NCI-H1105 (cell line): ENCODE measurements at places on chromosomes 7 and 10.

GRCh38 chr10:68166871-68167585 is 57.7 kb downstream of the MYPN start:
- no peak for DNase-seq

DNA sequence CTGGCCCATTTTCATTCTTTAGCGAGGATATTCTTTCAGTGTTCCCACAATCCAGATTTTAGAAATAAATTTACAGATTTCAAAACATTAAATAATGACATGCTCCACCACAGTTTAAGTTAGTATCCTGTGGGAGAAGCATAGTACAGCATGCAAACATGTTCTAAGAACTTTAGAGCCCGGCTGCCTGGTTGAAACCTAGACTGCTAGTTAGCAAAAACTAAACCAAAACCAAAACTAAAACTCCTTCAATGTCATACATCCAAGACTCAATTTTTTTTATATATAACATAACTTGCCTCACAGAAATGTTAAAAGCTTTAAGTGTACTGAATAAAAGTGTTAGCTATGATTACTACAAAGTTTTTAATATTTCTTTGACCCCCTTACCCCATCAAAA is 17.0 kb downstream of the TRA2A start:
- no peak for DNase-seq

GRCh38 chr10:112282086-112282485 is 1.1 kb upstream of the TECTB start:
- DNase-seq = no peak

DNA sequence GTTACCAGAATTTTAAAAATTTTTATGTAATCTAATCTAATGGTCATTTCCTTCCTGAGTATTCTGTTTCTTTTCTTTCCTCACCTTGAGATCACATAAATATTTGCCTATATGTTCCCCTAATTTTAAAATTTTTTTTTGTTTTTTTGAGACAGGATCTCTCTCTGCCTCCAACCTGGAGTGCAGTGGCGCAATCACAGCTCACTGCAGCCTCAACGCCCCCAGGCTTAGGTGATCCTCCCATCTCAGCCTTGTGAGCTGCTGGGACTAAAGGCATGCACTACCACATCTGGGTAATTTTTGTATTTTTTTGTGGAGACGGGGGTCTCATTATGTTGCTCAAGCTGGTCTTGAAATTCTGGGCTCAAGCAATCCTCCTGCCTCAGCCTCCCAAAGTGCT is 4.1 kb upstream of the PROSER2 start:
- DNase-seq = no peak

DNA sequence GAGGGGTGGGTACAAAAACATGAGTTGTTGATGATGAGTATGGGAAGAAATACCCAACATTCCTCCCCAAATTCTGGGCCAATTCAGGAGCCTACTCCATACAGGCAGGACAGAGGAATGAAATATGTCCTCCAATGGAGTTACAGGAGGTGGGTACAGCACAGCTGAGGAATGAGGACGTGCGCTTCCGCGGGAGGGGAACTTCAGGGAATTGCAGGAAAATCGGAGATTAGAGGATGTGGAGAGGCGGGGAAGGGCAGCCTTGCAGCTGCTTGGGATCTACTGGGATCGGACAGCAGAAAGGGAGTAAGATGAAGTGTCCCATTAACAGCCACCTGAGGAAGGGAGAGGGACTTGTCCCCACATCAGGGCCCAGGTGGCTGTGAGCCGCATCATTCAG is 50.2 kb downstream of the PDIA4 start:
- DNase-seq = no peak

DNA sequence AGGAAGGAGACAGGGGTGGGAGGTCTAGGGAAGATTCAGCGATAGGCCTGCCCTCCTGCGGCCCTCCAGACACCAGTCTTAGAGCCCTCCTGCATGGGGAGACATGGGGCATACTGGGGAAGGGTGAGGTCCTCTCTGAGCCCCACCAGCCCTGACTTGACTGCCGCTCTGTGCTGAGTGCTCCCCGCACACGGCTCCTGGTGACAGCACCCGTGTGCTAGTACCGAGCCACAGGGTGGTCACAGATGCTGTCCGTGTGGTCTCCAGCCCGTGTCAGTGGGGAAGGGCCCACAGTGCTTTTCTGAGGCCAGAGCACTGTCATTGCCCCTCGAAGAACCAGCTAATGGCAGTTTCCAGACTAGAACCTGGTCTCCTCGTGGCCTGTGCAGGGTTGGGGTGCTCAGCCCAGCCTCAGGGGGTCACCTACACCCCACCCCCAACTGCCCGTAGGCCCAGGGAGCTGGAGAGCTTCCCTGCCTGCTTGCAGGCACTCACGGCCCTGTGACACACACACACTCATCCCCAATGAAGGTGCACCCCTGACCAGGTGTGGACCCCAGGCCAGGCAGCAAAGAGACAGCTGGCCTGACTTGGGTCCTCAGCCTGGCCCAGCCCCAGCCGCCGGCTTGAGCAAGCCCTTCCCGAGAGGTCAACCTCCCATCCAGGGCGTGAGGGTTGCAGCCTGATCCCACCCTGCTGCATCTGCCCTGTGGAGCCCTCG is 86.0 kb upstream of the RET start:
- DNase-seq = no peak

- peak; percentile 3 for DNase-seq
Measured at GRCh38 chr7:41693150-41693997, 9.5 kb downstream of the INHBA start.

DNA sequence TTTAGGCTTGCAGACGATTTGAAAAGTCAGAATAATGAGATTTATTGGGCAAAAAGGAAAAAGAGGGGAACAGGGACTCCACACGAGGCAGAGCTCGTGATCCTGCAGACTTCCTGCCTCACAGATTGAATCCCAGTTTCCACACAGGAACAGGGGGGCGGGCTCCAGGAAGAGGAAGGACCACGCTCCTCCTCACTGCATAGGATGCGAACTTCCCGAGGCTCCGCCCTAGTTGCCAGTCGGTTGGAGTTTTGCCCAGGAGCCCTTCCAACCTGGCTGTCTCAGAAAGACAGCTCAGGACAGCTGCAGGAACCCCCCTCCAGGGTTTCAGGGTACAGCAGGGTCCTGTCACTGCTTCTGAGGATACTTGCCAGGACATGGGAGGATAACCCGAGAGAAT is 488.3 kb upstream of the ADARB2 start:
- DNase-seq = no peak

DNA sequence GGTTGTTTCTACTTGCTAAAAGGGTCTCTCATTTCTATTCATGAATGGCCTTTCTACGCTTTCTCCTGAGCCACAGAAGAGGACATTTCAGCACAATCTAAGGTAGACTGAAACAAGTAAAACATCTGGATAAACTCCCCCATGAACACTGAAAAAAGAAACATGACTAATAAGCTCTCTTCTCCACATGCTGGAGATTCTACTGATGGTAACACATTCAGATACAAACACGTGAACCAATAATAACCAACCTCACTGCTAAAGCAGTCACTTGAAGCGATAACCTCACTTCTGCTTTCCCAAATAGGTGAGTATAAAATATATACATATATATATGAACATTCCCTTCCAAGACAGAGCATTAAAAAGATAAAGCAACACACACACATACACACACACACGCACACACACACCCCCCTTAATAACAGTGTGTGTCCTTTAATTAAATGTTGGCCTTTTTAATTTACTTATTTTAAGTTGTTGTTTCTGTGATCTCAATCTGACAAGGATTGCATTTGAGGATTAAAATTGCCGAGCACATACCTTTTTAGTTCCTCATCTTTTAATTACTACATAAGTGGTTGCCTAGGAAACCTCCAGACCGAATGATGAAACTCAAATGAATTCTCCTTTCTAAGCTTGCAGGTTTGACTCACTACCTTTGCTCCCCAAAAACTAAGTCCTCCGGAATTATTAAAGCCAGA is 292.4 kb upstream of the KLF14 start:
- no peak for DNase-seq

GRCh38 chr7:129394101-129394500 is 40.1 kb upstream of the STRIP2 start:
- no peak for DNase-seq

- DNase-seq = peak; percentile 11
Measured at GRCh38 chr10:59234816-59235429, 58.5 kb downstream of the PHYHIPL start.

DNA sequence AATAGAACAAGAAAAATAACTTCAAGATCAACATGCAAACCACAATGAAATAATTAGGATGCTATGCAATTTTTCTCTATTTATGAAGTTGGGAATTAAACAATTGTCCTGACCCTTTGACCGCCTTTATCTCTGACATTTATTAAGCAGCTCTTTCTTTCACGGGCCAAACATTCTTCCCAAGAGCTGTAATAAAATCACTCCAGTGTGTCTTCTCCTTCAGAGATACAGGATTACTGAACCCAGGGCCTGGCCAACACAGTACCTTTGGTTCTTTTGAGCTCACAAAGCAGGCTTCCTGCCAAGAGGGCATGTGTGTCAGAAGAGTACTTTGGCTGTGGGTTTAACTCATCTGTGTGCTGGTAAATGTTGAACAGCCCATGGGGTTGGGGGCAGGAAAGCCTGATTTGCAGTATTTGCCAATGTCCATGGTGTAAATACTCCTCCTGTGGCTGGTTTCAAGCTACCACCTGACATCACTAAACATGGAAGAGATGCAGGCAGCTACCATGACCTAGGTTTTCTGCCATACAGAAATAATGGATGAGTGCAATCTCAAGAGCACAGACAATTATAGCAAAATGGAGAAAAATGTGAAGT is 121.7 kb downstream of the FANK1 start:
- no peak for DNase-seq

- no peak for DNase-seq
Measured at GRCh38 chr10:71268247-71268691, 50.8 kb upstream of the SLC29A3 start.

GRCh38 chr7:36472141-36472729 is 82.6 kb downstream of the ANLN start:
- DNase-seq = no peak

- no peak for DNase-seq
Measured at GRCh38 chr7:116259871-116260440, 49.6 kb downstream of the TES start.

DNA sequence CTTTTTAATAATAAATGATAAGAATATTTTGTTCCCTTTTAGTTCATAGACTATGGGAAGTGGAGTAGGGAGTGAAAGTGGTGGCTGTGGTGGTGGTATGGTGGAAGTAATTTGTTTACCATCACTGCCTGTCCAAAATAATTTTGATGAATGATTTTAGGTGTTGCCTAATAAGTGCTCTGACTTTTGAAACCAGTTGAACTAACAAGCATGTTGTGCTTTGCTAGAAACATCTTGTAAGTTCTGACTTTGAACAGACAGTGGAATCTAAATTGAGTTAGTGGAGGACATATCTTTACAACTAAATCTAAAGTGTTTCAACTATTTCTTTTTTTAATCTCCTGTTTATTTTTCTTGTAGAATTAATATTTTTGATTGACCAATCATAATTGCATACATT is 49.7 kb downstream of the ZEB1 start:
- DNase-seq = no peak

DNA sequence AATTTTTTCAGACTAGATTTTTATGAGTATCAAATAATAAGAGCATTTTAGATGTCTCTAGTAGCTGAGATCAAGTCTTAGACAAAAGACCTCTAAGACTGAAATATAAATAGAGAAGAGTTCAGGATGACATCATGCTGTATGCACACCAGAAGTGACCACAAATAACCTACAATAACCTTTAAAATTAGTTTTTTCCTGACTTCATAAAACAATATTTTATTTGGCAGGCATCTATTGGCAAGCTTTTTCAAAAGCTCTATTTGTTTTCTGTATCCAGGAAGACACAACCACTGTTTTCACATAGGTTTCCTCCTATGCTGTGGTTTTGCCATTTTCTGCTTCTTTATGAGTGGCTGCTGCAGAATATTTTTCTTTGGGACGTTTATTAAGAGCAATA is 359.1 kb downstream of the CRPPA start:
- DNase-seq = no peak

DNA sequence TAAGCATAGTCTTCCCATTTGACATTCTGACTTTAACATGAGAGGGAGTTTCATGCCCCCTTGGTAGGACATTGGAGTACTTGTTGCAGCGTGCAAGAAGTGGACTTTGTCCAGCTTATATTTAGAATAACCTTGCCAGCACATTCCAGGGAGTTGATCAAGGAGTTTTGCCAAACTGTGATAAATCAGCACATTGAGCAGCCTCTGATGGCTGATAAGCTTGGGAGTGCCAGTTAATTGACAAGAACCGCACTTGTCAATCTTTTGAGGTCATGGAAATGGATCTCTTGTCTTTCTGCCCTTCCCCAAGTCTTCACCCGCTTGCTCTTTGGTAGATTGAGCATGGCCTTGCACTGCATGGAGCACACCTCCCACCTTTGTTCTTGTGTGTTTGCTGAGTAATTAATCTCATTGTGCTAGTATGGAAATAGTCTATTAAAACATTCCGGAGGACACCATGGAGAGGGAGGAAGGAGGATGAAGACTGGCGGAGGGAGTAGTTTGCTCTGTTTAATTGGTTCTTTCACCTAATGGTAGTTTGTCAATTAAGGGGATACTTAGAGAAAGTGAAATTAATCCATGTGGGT is 668.5 kb upstream of the GALNT17 start:
- no peak for DNase-seq

- no peak for DNase-seq
Measured at GRCh38 chr7:17773289-17773626, 167.0 kb downstream of the SNX13 start.

GRCh38 chr10:61899997-61900828 is 1.3 kb upstream of the ARID5B start:
- peak; percentile 60 for DNase-seq

DNA sequence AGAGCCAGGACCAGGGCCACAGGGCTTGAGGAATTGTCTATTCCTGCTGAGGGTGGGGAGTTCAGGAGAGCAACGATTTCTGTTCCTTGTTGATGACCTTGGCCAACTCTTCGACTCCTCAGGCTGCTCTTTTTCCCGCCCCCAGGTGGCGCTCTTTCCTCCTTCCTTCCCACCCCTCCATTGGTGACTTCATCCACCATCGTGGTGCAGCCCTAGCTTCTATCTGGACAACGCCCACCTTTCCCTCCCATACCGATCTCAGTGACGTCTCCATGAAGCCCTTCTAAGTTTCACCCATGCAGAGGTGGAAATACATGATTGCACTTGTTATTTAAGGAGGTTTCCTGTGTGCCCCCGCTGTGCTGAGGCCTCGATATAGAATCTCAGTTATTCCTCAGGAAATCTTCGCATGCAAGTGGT is 22.1 kb upstream of the CARD11 start:
- peak; percentile 2 for DNase-seq

DNA sequence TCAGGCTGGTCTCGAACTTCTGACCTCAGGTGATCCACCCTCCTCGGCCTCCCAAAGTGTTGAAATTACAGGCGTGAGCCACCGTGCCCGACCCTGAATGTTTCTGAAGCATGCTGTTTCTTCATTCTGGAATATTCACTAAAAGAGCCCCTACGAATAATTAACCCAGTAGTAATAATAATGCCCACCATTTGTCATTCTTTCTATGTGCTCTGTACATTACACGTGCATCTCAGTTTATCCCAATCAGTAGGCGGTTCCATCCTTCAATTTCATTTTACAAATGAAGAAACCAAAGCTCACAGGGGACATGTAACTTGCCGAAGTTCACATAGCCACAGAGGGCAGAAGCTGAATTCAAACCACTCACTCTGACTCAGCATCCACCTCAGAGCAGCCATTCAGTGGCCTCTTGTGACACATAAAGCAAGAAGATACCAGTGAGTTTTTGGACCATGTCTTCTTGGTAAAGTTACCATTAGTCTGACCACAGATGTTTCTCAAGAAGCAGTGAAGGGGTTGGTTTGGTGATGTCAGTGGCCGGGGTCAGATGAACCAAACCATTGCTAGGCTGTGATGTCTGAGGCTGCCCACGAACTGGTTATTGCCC is 71.9 kb upstream of the DUSP5 start:
- no peak for DNase-seq
